ENCODE measurements at places on chromosomes 4 and X. TPM values are rescaled to one million over a fixed set of nuclear protein-coding genes. Genes with fewer than 3 reads are reported as not detected.

DNA sequence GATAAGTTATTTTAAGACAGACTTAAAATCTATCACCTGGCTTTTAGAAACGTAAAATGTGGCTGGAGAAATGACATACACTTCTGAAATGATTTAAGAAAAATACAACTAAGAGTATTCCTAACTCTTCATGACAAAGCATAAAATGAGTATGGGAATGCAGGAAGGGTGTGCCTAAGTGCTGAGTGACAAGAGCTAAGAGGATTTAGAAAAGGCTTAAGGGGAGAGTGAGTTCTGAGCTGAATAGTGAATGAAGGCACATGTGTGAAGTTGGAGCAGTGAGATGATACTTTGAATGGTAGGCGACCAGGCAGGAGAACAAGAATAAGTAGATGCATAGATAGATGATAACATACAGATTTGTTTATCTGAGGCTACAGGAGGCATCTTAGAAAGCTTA, 458.3 kb upstream of the TENM3 start:
- DNase-seq: no peak

- DNase-seq: no peak
Measured at GRCh38 chr4:36900446-36900987, 344.0 kb upstream of the NWD2 start.

DNA sequence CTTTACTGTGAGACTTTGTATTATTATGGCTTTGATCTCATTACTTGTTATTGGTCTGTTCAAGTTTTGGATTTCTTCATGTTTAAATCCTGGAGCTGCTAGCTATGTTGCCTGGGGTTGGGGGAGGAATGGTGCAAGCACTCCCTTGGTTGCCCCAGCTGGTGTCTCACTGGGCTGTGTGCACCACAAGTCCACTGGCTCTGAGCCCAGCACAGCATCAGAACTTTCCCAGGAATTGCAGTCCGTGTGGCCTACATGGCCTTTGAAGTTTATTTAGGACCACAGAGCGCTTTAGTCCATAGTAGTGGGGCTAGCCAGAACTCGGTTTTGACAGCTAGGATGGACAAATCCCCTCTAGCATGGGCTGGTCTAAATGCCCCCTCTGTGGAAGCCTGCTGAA, 278.8 kb upstream of the RPS6KA3 start:
- no peak for DNase-seq

The PDGFC gene
- 12.0 TPM for total RNA-seq

- no peak for DNase-seq
Measured at GRCh38 chr4:126807132-126807531, 825.6 kb upstream of the INTU start.

The ATP1B4 gene
- not detected for total RNA-seq

GRCh38 chr4:86401826-86402225, 42.0 kb upstream of the MAPK10 start:
- no peak for DNase-seq

- peak; percentile 50 for DNase-seq
Measured at GRCh38 chr4:17701882-17702281, 79.5 kb downstream of the FAM184B start.

- no peak for DNase-seq
Measured at GRCh38 chrX:134948333-134949241, 42.2 kb upstream of the SMIM10 start.

The RENBP gene
- total RNA-seq: 1.7 TPM

DNA sequence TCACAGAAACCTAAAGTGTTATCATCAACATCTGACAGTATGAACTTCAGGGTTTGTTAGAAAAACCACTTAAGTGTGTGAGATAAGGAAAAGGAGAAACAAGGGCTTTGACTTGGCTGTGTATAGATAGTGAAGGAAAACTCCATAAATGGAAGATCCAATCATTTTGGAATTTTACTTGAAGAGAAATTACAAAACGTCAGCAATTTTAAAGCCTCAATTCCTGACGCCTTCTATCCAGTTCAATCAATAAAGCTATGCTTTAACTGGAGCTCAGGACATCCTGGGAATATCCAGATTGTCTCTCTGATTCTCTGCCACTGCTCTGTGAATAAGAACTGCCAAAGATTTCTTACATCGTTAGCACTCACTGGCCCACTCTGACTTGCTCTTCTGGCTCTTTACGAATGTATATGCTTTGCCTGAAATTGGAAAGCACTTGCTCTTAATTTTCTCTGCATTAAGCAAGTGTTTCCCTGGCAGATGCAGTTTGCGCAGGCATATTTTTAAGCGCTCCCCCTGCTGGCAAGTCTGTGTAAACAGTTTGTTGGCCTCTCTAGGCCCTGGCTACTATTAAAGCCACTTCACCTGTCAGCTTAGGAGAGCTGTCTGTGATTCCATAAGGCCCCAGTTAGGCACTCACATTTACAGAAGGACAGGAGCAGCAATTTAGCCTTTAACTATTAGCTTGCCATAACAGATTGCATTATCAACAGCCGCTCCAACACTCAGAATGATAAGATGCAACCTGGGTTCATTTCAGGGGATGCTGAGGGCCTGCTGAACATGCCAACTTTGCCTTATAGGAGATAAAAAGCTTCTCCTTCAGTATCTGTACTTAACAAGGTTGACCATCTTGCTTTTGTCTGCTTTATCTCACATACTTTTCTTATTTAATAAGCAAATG, 251.4 kb upstream of the DDX53 start:
- no peak for DNase-seq

GRCh38 chrX:22666441-22666840, 333.3 kb upstream of the DDX53 start:
- no peak for DNase-seq

DNA sequence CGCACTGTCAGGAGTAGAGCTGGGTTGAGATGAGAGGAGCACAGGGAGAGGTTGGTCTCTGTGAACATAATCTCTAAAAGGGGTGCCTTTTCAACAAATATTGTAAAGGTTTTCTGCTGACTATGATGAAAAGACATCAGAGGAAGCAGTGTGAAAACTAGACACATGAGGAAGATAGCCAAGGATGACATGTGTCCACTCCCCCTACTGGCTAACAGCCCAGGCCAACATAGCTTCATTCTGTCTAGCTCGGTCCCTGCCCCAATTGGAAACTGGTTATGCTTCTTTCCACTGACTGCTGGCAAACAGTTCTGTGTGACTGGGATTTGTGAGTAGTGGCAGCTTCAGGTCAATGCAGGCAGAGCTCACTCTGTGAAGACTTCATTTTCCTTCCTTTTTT, 115.4 kb upstream of the ESX1 start:
- no peak for DNase-seq

- no peak for DNase-seq
Measured at GRCh38 chr4:114791976-114792375, 193.4 kb downstream of the UGT8 start.

GRCh38 chrX:86023811-86024210, 23.5 kb downstream of the CHM start:
- DNase-seq: no peak
